ENCODE measurements at places on chromosomes 3 and 15.

DNA sequence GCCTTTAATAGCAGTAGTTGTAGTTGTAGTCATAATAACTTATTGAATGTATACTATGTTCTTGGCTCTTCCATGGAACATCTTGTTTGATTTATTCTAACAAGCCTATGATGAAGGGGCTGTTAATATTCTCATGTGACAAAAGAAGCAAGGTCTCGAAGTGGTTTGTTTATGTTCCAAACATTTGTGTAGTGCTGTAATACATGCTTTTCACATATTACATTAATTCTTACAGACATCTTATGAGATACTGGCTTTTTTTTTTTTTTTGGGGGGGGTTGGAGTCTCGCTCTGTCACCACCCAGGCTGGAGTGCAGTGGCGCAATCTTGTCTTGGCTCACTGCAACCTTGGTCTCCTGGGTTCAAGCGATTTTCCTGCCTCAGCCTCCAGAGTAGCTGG is 252.3 kb downstream of the PTPRG start:
- DNase-seq: no peak

GRCh38 chr15:70169147-70169546 is 71.4 kb upstream of the TLE3 start:
- DNase-seq: no peak

DNA sequence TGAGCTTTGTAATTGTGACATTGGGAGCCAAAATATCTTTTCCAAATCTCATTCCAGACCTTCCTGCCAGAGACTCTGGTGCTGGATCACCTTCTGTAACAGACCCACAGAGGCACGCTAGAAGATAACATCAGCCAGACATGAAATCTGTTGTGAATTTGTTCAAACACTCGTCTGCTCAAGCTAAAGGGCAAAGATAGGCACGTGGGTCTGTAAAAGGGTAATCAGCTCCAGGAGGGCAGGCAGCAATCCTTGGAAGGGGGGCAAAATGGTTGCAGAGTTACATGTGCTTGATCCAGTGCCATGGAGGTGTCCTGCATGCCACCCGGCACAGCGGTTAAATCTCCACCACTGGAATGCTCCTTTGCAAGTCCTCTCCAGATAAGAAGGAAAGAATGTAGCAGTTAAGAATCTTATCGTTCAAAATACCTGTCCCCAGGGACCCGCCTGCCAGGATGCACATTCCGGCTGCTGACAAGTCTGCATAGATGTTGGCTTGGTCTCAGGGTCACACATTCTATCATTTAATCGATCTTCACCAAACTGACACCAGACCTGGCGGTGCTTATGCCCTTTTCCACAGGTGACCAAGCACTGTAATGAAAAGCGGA is 74.8 kb downstream of the ADAMTS9 start:
- no peak for DNase-seq

DNA sequence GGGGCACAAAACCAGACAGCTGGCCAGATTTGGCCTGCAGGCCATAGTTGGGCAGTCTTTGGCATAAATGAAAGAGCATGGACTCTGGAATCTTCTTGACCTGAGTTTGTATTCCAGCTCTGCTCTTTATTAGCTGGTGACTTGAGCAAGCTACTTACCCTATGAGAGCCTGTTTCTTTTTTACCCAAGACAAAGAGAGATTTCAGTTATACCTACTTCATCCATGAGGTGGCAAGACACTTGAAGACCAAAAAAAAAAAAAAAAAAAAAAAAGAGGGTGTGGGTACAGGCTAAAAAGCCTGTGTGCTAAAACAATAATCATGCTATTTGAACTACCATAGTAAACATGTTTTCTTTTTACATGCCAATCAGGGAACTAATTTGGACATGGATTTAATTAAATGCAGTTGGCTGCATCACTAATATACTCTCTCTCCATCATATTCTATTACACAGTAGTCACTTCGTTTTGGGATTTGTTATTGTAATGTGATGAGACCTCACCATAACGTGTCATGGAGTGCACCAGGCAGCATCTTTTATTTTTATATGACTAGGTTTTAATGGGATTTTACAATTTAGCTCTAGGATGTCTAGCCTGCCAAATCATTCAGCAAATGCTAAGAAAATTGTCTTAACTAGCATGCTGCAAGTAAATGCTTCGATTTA is 109.2 kb upstream of the FHIT start:
- DNase-seq: no peak

Data from stimulated activated CD8-positive, alpha-beta memory T cell treated with anti-CD3 and anti-CD28 coated beads, Interleukin-2, amount 100 ng/mL, for 1 hour (primary cell).